ENCODE measurements at places on chromosomes 3 and 15. TPM values are rescaled to one million over a fixed set of nuclear protein-coding genes. Genes with fewer than 3 reads are reported as not detected.

GRCh38 chr3:64939747-64940450 is 252.1 kb upstream of the ADAMTS9 start:
- no peak for DNase-seq

GRCh38 chr3:122410639-122411038 is 5.2 kb downstream of the WDR5B start:
- no peak for DNase-seq

DNA sequence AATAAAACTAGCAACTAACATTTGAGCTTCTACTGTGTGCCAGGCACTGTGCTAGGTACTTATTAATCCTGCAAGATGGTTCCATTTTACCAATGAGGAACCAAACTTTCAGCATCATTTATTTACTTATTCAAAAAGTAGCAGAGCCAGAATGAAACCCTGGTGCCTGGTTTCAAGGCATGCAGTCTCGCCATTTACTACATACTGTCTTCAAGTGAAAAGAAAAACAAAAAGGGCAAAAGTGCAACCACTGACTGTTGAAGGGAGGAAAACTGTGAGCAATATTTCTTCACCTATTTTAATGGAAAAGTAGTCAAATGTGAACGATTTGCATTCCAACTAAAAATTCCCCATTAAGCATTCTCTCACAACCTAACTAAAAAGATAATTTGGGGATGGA is 8.7 kb downstream of the DCUN1D1 start:
- DNase-seq: no peak

DNA sequence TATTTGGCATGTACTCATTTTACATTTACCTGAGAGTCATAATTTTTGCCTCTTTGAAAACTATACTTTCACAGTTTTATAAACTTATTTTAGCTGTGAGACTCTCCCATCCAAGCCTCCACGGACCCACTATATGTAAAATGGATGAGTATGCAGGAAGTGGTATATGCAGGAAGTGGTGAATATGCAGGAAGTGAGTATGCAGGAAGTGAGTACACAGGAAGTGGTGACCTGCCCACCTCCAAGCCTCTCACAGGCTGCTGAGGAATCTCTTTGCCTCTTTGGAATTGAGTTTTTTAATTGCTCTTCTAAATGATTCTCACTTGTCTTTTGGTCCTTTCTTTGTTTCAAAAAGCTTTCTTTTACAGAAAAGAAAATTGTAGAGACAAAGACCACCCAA is 85.2 kb downstream of the KBTBD8 start:
- DNase-seq: no peak

Gene LRRC31
- 1.7 TPM for total RNA-seq

Gene PPP1R14D
- total RNA-seq: 0.34 TPM

Gene SLC12A8
- total RNA-seq: 17.8 TPM

Gene BFSP2
- total RNA-seq: not detected

Gene GPR62
- total RNA-seq: not detected

Gene RTP1
- not detected for total RNA-seq
